ENCODE measurements at places on chromosomes 6 and 20.

DNA sequence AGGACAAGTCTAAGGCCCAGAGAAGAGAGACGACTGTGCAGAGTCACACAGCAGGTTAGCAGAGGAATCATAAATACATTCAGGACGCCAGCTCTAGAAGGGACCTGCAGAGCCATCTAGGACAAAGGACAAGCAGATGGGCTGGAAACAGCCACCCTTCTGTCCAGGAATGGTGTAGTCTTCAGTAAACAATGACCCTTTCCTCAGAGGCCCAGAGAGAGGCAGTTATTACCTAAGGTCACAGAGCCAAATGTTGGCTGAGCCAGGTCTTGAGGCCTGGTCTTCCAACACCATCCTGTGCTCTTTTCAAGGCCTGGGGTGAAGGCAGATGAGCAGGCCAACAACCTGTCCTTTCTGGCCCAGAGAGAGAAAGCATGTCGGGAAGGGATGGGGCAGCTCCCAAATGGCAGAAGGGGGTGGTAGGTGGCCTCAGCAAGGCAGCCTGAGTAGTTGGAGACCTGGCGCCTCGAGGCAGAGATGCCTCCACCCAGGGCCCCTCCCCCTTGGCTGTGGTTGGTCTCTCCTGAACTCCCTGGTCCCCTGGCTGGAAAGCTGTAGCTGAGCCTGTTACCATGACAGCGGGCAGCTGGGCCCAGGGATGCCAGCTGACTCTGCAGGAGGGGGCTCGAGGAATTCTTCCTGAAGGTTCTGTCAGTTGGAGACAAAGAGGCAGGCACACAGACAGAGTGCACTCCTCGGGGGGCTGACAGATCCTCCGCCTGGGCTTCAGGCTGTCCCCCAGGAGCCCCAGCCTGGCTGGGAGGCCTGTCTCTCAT, 24.8 kb downstream of the EPB41L1 start:
- DNase-seq: no peak

DNA sequence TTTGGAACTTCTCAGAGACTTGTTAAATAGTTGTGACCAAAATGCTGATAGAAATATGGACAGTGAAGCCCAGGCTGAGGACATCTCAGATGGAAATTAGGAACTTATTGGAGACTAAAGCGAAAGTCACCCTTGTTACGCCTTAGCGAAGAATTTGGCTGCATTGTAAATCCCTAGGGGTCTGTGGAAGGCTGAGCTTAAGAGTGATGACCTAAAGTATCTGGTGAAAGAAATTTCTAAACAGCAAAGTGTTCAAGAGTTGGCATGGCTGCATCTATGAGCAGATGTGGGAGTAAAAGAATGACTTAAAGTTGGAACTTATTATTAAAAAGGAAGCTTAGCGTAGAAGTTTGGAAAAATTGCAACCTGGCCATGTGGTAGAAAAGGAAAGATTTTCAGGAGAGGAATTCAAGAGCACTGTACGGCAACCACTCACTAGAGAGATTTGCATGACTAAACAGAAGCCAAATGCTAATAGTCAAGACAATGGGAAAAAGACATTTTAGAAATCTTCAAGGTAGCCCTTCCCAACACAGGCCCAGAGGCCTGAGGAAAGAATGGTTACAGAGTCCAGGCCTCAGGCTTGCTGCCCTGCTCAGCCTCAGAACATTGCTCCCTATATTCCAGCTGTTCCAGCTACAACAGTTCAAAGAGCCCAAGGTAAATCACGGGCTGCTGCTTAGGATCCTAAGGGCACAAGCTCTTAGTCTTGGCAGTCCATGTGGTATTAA, 61.6 kb upstream of the TNFRSF21 start:
- no peak for DNase-seq

DNA sequence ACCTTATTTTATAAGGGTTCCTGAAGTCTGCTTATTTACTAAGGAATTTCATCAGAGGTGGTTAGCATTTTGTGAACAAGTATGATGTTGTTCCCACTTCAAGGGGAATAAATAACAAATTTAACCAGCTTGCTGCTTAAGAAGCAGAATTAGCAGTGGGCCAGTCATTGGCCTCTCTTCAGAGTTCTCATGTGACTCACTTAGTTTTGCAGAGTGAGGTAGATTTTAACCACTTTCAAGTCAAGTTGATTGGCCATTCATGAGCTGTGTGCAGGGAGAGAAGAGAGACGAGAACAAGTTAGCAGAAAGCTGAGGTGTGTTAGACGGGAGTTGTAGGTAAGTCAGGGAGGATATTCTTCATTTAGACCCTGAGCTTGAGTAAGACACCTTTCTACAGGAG, 18.1 kb downstream of the TOP1 start:
- DNase-seq: no peak

DNA sequence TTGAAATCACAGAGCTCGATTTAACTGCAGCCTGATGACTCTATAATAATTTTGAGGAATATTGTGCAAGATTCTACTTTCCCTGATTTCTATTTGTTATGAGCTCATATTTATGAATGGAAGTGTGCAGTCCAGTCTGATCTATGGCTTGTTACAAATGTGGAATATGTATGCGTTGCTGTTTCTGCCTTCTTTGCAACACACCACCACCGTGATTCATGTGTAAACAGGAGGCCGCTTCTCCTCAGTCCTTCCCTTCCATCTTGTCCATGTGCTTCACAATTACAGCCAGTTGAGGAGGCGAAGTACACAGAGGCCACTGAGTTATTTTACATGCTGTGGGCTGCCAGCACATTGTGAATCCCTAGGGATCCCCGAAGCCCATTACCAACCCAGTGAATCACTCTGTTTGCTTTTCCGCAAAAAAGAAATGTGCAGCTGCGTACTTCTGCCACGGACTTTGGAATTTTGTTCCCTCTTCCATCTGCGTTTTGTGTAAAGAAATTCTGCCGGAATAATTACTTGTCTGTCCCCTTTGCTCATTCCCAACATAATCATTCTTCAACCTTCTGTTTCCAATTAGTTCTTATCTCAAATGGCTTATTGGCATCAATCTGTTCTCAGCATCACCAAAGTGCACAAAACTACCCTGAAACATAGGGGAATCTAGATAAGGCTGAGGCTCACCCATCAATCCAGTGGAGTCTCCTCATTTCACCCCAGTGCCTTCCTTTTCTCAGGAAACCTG, 551.6 kb upstream of the CITED2 start:
- DNase-seq: no peak

- DNase-seq: no peak
These were observed 1.1 kb upstream of the HLA-C start for GRCh38 chr6:31272836-31273626.

DNA sequence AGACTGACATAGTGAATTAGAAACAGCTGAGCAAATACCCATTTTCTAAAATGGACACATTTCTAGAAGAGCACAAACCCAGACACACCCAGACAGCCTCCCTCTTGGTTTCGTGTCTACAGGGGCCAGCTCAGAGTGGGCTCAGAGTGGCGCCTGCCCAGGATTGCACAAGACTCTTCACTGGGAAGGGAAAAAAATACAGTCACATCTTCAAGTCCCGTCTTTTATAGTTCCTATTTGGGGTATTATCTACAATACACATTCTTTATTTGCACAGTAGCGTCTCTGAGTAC, 246.1 kb upstream of the AFDN start:
- no peak for DNase-seq

GRCh38 chr6:219641-220198, 72.6 kb upstream of the DUSP22 start:
- no peak for DNase-seq

DNA sequence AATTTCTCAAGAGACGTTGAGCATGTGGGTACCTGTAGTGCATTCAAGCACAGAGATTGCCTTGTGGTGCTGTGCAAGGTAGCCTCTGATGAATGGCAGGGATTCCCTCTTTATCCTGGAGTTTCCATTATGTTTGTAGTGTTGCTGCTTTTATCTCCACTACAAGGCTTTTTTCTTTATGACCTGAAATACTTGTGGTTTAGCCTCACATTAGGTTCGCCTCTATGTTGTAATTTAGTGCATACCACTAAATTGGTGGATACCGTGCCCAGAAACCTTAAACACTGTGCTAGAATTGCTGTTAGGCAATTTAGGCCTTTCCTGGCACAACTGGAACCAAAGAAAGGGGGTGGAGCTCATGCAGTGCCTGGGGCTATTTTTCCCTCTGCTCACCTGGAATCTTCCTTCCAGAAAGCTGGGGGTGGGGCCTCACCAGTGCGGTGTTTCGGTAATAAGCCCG, 76.8 kb downstream of the NCOA7 start:
- no peak for DNase-seq

DNA sequence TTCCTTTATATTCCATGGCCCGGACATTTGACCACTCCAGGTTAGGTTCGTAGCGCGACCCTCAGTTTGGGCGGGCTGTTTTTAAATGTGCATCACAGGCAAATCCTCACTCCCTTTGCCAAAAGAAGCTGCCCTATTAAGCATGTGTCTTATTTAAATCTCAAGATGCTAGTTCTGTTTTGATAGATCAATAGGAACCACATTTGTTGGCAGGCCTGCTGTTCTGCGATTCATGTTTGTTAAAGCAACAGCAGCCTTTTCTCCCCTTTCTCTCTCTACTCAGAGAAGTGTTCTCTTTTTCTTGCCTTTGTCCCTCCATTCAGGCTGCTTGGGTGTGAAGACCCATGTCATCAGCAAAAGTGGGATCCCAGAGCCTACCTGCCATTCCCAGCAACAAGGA, 212.0 kb upstream of the SSTR4 start:
- DNase-seq: no peak

- DNase-seq: no peak
These were observed 8.3 kb downstream of the VEGFA start for GRCh38 chr6:43778131-43778855.

GRCh38 chr20:48718786-48719578, 108.8 kb downstream of the PREX1 start:
- no peak for DNase-seq

GRCh38 chr6:44116641-44117382, 10.4 kb downstream of the MRPL14 start:
- DNase-seq: no peak

DNA sequence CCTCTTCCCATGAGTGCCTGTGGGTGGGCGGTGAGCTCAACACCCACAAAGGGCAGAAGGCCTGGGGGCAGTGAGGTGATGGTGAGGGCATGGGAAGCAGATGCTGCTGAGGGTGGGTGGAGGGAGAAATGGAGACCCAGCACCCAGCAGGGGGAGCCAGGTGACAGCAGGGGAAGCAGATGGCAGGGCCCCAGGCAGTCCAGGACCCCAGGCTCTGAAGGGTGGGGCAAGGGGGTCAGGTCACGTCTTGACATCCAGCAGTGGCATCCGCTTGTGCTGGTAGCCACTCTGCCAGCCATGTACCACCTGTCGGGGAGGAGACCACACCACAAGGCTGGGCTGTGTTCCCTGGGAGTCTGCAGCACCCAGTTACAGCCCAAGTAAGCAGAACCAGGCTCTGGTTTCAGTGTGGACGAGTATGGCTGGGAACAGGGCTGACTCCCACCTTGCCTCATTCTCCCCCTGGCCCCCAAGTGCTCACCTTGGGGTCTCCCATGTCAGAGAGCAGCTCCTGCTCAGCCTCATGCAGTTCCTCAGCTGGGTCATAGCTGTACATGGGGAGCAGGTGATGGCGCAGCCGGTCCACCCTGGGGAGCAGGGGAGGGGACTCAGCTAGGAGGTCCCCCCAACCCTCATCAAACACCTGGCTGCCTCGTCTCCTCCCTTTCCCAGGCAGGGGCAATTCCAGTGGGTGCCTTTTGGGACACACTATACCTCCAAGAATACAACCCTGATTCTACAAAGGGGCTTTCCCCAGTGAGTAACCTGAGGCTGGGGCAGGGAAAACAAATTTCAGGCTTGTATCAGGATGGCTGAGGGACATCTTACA, 2.0 kb downstream of the SMIM29 start:
- no peak for DNase-seq

DNA sequence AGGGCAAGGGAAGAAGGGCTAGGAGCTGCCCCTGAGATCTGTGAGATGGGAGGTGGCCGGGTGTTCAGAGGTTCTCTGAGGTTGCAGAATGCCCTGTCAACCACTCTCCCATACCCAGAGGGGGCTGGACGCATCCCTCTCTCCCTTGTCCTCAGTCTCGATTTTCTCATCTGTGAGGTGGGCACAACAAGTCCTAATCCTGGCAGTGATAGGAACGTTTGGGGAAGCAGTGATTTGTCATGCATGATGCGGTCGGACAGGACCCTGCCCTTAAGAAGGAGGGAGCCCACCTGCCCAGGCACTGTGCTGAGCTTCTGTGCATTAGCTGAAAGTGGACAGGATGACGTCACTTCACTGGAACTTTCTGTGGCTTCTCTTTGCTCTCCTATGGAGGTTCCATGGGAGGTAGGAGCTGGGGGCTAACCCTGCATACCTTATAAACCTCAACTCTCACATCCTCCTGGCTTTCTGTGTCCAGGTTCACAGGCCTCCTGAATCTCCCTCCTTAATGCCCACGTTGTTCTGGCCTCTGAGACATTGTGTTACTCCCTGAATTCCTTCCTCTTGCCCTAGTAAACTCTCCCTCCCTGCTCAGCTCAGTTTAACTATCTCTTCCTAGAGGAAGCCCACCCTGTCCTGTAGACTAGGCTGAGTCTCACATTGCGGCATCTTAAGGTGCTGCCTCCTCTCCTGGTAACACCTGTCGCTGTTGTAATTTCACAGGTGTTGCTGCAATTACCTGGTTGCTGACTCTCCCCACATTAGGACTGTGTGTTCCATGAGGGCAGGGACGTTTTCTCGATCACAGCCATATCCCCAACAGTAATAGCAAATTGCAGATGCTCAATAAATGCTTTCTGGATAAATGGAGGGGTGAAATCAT, 30.1 kb upstream of the CSNK2A1 start:
- DNase-seq: no peak

DNA sequence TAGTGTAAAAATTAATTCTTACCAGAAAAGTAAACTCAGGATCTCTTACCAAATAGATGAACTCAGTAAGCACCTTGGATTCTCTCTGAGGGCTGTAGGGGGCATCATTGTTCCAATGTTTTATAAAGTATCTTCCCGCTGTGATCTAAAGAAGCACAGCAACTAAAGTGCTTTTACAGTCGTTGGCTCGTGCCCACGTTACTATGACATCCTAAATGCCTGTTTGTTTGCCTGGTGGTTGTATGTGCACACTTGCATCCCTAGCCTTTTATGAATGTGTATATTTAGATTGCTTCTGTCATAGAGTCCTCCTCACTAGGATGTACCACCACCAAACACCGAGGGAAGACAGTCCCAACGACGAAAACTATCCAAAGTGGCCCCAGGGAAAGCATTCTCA, 34.5 kb downstream of the SLX4IP start:
- DNase-seq: no peak

- DNase-seq: no peak
These were observed 434.2 kb downstream of the BCKDHB start for GRCh38 chr6:80540700-80541099.

GRCh38 chr6:163166507-163166906, 248.0 kb upstream of the QKI start:
- no peak for DNase-seq

GRCh38 chr6:102732898-102733297, 1339.4 kb downstream of the GRIK2 start:
- no peak for DNase-seq

DNA sequence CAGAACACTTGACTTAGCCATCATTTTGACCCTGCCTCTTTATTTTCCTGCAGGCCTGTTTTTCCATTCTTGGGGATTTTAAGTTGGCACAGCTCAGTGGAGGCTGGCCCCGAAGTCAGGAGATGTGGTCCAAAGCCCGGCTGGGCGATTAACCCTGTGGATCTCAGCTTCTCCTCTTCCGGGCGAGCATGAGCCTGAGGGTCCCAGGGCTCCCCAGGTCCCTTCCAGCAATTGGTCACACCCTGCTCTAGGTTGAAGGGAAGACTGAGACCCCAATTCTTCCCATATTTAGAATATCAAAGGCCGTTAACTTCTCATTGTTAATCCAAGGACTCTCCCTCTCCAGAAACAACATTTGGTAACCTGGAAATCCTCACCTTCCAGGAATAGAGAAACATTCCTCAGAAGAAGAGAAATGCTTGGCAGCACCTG, 2.3 kb downstream of the THBS2 start:
- DNase-seq: no peak

Measured in stimulated activated CD4-positive, alpha-beta T cell treated with anti-CD3 and anti-CD28 coated beads, TNF-alpha, amount 100 ng/mL, for 1 hour (primary cell).